Stimulated activated CD8-positive, alpha-beta memory T cell treated with anti-CD3 and anti-CD28 coated beads, Interleukin-4, amount 100 ng/mL, for 1 hour (primary cell): ENCODE measurements at places on chromosomes 16 and 17.

DNA sequence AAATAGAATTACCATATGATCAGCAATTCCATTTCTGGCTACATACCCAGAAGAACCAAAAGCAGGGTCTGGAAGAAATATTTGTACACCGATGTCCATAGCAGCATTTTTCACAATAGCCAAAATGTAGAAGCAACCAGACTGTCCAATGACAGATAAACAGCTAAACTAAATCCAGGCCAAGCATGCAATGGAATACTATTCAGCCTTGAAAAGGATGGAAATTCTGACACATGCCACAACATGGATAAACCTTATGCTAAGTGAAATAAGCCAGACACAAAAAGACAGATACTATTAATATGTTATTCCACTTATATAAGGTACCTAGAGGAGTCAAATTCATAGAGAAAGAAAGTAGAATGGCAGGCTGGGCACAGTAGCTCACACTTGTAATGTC, 25.9 kb upstream of the CREBBP start:
- DNase-seq: no peak

DNA sequence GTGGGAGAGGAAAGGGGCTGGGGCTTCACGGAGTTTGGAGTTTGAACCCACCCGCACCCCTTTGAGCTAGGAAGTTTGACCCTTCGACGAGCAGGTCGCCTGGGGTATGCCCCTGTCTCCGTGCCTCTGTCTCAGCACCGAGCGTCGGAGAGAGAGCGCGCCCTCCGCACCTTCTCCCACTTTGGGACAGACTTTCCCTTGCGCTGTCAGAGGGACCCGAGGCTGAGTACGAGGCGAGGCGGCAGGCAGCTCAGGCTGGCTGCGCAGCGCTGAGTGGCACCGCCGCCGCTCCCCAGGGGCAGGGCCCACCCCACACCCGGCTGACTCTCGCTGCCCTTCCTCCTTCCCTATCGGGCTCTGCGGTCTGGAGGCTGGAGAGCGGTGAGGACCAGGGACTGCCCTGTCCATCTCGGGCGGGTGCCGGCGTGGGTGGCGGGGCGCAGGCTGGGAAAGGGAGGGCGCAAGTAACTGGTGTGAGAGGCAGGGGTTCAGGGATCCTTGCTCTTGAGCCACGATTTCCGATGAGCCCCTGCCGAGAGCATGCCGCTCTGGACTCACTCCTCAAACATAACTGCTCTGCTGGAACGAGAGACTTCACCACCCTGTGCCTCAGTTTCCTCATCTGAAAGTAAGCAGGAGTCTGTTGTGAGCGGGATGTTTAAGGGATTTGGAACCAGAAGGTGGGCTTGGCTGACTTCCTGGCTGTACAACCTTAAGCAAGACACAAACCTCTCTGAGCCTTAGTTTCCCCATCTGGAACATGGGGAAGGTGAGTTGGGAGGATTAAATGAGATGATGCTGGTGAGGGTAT, 981 bp downstream of the BEAN1 start:
- no peak for DNase-seq

DNA sequence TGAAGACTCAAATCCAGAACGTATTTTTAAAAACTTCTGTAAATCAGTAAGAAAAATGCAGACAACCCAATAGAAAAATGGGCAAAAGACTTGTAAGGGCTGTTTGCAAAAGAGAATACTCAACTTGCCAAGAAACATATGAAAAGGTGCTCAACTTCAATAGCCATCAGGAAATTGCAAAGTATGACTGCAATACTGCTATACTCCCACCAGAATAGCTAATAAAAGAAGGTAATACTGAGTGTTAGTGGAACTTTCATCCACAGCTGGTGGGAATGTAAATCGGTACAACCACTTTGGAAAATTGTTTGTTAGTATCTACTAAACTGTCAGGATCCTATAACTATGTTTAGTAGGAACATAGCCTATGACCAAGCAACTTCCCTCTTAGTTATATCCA, 48.1 kb downstream of the TBX4 start:
- DNase-seq: no peak

- no peak for DNase-seq
These were observed 5.6 kb downstream of the IL4R start for GRCh38 chr16:27319257-27319965.

- DNase-seq: no peak
These were observed 28.1 kb upstream of the PECAM1 start for GRCh38 chr17:64418506-64419339.

DNA sequence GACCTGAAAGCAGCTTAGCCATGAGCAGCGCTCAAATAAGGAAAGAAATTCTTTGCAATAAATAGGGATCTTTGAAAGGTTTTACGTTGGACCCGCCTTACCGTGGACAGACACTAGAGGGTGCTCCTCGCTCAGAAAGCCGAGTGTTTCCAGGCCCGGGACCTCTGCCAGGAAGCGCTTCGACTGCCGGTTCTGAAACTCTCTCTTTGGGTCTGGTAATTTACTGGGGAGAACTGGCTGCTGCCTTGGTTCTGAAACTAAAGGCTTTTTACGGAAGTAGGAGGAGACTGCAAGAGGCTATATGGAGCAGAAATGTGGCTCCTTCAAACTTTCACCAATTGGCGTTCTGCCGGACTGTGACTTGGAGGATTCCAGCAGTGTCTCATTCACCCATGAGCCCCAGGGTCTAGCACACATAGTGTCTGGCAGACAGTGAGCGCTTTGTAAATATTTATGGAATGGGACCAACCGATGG, 45.6 kb upstream of the HOXB9 start:
- DNase-seq: peak; percentile 44

GRCh38 chr16:54878301-54878700, 52.4 kb upstream of the IRX5 start:
- no peak for DNase-seq

DNA sequence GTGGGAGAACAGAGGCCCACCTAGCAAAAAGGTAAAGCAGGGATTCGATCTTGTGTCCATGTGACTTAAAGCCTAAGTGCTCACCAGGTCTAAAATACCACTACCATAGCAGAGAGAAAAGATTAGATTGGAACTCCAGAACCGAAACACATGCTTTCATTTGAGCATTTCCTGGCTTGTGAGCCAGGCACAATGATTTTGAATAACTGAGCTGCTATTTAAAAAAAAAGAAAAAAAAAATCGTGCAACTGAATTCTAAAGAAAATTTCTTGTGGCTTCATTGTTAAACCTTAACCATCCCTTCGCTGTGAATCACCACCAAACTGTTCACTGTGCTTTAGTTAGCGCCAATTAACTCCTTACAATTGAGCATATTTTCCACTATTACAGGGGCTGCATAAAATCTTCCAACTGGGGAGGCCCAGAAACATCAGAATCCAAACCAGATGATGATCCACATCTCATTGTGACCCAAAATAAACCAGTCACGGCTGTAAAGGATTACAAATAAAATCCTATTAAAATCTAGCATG, 366.4 kb upstream of the ERCC4 start:
- DNase-seq: no peak

- DNase-seq: no peak
These were observed 4.1 kb upstream of the SLC5A10 start for GRCh38 chr17:18947866-18948265.

GRCh38 chr16:85845266-85845665, 45.8 kb downstream of the COX4I1 start:
- no peak for DNase-seq

- no peak for DNase-seq
These were observed 529.4 kb downstream of the RBFOX1 start for GRCh38 chr16:7861891-7862582.

DNA sequence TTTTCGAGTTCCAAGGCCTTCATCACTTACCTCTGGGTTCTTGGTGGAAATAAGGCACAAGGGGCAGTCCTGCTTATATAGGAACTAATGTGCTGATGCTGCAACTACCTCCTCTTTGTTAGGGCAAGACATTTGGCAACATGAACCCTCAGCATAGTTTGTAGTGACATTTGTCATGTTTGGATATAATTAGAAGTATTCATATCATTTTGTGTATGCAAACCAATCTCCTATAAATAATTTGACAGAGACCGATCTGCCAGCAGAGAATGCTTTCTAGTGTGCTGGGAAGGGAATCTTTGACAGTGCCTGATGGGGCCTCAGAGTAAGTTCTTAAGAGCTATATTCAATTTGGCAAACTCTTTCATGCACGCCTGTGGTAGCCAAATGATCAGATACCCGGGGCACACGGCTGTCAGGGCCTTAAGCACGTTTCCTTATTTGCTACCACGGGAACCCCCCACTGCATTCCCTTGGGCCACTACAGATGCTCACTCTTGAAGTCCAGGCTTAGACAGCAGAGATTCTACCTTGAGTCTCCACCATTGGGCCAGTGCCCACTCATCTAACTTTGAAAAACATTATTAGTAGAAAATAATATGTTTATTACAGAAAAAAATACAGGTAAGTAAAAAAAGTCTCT, at the start of gene MYH8:
Gene MYH8 (minus strand): TSS at position 51 of the 643 bp plus-strand sequence. CDS start 1,723 bp downstream, outside the sequence.
- no peak for DNase-seq

GRCh38 chr17:74212209-74212912, 1.0 kb upstream of the TTYH2 start:
- no peak for DNase-seq

DNA sequence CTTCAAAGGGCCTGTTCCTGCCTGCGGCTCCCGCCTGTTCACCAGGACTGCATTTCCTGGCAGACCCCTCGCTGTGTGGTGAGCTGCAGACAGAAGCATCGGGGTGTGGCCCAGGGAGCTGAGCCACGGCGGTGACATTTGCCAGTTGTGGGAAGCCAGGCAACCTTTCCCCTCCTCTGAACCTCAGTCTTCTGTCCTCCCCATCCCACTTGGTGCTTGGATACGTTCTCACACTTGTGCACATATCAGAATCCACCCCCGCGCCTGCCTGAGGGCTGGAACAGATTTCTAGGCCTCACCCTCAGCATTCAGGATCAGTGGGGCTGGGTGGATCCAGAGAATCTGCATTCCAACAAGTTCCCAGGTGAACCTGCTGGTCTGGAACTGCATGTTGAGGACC, 63.5 kb downstream of the CRISPLD2 start:
- DNase-seq: no peak

- DNase-seq: no peak
These were observed 16.9 kb downstream of the DOC2B start for GRCh38 chr17:164303-165235.

GRCh38 chr16:6841392-6841791, 491.3 kb upstream of the RBFOX1 start:
- DNase-seq: no peak

GRCh38 chr16:3274490-3274889, 8.8 kb upstream of the ZNF263 start:
- DNase-seq: no peak

- DNase-seq: no peak
These were observed 8.9 kb downstream of the METTL22 start for GRCh38 chr16:8630255-8630953.

DNA sequence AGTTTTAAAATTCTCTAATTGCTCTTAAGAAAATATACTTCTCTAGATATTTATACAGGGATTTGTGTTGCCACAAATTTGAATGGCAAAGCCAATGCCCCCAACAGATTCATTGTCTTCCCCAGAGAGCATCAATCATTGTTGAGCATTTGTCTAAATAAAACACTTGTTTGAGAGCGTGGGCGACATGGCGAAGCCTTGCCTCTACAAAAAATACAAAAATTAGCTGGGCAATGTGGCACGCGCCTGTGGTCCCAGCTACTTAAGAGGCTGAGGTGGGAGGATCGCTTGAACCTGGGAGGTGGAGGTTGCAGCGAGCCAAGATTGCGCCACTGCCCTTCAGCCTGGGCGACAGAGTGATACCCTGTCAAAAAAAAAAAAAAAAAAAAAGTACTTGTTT, 13.4 kb upstream of the SRSF1 start:
- no peak for DNase-seq

DNA sequence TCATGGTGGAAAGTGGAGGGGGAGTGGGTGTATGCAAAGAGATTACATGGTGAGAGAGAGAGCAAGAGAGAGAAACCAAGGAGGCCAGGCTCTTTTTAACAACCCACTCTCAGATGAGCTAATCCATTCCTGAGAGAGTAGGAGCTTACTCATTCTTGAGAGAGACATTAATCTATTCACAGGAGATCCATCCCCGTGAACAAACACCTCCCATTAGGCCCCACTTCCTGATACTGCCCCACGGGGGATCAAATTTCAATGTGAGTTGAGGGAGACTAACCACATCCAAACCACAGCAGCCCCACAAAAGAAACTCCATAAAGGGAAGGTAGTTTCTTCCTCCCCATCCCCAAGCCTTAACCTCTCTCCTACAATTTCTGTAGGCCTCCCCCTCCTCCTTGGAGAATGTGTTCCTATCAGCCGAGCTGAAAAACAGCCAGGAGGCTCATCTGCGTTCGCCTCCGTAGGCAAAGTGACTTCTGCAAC, 450.0 kb downstream of the NPIPA7 start:
- DNase-seq: no peak

- DNase-seq: no peak
These were observed 1.1 kb upstream of the ZNF200 start for GRCh38 chr16:3235856-3236669.

DNA sequence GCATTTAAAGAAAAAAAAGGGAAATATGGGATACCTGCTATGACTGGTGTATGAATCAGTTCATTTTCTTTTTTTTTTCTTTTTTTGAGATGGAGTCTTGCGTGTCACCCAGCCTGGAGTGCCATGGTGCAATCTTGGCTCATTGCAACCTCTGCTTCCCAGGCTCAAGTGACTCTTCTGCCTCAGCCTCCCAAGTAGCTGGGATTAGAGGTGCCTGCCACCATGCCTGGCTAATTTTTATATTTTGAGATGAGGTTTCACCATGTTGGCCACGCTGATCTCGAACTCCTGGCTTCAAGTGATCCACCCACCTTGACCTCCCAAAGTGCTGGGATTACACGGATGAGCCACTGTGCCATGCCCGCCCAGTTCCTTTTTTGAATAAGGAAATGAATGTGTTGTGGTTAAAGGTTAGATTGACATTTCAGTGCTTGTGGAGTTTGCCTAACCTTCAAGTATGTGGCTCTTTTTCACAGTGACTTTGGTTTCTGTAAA, 7.7 kb downstream of the HAPSTR1 start:
- no peak for DNase-seq

- no peak for DNase-seq
These were observed 11.6 kb upstream of the MPHOSPH6 start for GRCh38 chr16:82181461-82182185.

DNA sequence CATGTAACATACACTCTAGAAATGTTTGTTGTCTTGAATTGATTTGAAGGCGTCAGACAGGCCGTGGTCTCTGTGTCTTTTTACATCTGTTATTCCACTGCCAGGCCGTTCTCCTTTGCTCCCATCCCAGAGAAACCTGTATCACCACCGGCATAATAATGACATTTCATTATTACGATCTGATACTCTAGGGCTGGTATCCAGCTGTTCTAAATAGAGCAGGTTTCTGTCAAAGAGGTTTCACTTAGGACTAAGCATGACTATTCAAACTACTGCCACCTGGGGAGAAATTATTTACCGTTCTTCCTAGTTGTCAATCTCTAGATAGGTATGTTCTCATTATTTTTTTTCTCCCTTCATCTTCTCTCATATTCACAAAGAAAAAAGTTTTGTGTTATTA, 1016.2 kb upstream of the EEF2KMT start:
- DNase-seq: no peak

GRCh38 chr16:676913-677312, 1.4 kb downstream of the RHBDL1 start:
- DNase-seq: no peak
